ENCODE measurements at places on chromosomes 7 and 10.

GRCh38 chr7:143499743-143500348 lies 22.2 kb downstream of the TAS2R41 start:
- DNase-seq: no peak

DNA sequence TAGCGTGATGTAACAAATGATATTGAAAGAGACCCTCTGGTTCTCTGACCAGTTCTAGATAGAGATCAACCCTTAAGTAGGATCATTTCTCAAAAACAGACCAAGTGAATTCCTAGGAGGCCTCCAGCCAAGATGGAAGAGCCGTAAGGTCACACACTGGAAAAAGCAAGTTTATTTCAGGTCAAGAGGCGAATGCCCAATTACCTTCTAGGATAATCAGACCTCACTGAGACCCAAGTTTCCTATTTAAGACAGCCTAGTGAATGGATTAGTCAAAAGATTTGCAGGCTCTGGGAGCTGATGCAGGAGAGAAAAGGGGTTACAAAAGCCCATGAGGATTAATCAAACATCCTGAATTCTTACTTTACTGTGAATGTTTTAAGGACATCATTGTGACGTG lies 486.1 kb upstream of the NRP1 start:
- no peak for DNase-seq

GRCh38 chr10:921471-922414 lies 9.8 kb downstream of the LARP4B start:
- DNase-seq: no peak

- DNase-seq: no peak
Observed at GRCh38 chr10:34311679-34312078, 503.4 kb downstream of the PARD3 start.

- no peak for DNase-seq
Observed at GRCh38 chr10:124028700-124029480, 64.5 kb downstream of the CHST15 start.

DNA sequence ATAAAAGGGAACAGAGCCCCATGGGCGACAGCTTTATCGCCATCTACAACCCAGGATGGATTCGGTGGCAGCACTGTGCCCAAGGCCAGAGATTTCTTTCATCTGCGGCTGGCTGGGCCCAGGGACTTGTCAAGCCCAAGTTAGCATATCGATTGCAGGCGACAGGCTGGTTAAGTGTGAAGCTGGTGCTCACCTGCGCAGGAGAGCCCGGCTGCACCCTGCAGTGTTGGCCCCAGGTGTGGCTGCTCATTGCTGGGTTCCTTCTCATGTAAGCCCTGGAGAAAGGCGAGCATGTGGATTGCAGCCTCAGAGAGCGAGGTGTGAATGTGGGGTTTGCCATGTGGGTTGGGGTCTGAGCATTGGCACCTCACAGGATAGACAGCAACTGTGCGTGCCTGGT lies 40.6 kb upstream of the LRRC4 start:
- DNase-seq: no peak

GRCh38 chr7:132112657-132113056 lies 463.6 kb downstream of the PLXNA4 start:
- DNase-seq: no peak

All from activated CD4-positive, alpha-beta memory T cell treated with anti-CD3 and anti-CD28 coated beads for 36 hours (primary cell).